Fibroblast of lung (primary cell): ENCODE measurements at places on chromosomes 12 and 14. TPM values are rescaled to one million over a fixed set of nuclear protein-coding genes. Genes with fewer than 3 reads are reported as not detected.

The TEX52 gene
- not detected in 2 replicates for total RNA-seq

The CLEC1B gene
- total RNA-seq: not detected in 2 replicates

The STAT2 gene
- 284 and 368 TPM in 2 replicates for total RNA-seq

The SERPINA5 gene
- total RNA-seq: not detected in 2 replicates

The BTG1 gene
- total RNA-seq: 13.4 and 18.2 TPM in 2 replicates

The NTS gene
- not detected in 2 replicates for total RNA-seq

The DLGAP5 gene
- total RNA-seq: 0.77 and 8.1 TPM in 2 replicates
